ENCODE measurements at places on chromosomes 12 and 14. TPM values are rescaled to one million over a fixed set of nuclear protein-coding genes. Genes with fewer than 3 reads are reported as not detected.

The FOXG1 gene
- not detected for polyA plus RNA-seq

The RARG gene
- polyA plus RNA-seq, result 38.7 TPM

The GPR137C gene
- 9.0 TPM for polyA plus RNA-seq

The ABCC9 gene
- polyA plus RNA-seq, result 23.8 TPM

The MGAT4C gene
- 7.2 TPM for polyA plus RNA-seq

The GLIPR1L2 gene
- polyA plus RNA-seq, result 2.6 TPM

The SDR9C7 gene
- 0.27 TPM for polyA plus RNA-seq

The AGAP2 gene
- 1.5 TPM for polyA plus RNA-seq

- DNase-seq, result peak; percentile 6
Observed at GRCh38 chr12:120903412-120904196, 554 bp downstream of the SPPL3 start.

- no peak for DNase-seq
Observed at GRCh38 chr12:112936927-112937326, 1.3 kb upstream of the OAS3 start.

- DNase-seq, result no peak
Observed at GRCh38 chr12:1776170-1776921, 44.0 kb upstream of the LRTM2 start.

- DNase-seq, result no peak
Observed at GRCh38 chr12:95481072-95481471, 7.1 kb downstream of the METAP2 start.

- no peak for DNase-seq
Observed at GRCh38 chr14:23883684-23884540, 69.7 kb upstream of the DHRS4 start.

DNA sequence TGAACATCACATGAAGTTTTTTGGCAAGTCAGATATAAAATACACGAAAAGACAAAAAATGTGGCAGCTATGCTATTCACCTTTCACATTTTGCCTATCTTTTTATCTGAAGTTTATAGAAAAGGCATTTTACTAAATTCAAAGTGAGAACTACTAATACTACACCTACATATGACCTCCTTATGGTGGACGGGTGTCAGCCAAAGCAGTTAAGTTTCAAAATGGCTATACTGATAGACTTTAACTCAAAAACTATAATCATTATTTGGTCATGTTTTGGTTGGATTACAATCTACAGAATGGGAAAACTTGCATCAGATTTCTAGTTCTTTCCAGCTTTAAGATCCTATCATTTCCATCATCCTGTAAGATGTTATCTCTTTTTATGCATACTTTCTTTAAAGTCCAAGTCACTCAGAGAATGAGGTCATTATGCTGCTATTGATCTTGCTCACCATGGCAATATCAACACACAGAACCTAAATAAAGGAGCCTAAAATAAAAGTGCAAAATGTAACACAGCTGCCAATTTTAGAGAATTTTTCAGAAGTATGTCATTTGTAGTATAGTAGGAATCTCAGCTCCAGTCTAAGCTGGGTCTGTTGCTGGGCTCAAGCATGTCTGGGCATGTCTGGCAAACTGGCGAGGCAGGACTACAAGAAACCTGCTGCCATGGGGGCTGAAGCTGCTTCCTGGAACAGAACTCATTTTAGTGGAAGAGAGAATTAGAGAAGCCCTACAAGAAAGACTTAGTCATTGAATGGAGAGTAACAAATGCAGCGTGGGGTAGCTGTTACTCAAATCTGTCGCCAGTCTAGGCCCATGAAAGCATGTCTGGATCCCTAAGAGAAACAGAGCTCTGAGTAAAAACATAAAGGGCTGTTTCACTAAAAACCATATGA, 7.6 kb upstream of the AEBP2 start:
- DNase-seq, result no peak

DNA sequence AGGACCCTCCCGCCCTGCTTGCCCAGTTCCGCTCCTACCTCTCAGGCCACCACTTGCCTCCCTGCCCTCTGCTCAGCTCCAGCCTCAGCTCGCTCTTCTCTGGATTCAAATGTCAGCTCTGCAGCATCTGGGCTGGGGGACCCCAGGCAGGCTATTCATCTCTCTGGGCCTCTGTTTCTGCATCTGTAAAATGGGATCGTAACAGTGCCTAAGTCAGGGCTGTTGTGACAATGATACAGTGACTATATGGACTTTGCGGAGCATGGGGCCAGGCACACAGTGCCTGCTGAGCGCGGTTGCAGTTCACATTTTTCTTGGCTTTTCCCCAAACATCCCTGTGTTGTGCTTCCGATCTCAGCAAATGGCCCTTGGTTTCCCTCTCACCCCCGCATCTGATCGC, 2.8 kb downstream of the PHETA1 start:
- DNase-seq, result no peak

- no peak for DNase-seq
Observed at GRCh38 chr14:37584211-37585100, 10.6 kb downstream of the FOXA1 start.

DNA sequence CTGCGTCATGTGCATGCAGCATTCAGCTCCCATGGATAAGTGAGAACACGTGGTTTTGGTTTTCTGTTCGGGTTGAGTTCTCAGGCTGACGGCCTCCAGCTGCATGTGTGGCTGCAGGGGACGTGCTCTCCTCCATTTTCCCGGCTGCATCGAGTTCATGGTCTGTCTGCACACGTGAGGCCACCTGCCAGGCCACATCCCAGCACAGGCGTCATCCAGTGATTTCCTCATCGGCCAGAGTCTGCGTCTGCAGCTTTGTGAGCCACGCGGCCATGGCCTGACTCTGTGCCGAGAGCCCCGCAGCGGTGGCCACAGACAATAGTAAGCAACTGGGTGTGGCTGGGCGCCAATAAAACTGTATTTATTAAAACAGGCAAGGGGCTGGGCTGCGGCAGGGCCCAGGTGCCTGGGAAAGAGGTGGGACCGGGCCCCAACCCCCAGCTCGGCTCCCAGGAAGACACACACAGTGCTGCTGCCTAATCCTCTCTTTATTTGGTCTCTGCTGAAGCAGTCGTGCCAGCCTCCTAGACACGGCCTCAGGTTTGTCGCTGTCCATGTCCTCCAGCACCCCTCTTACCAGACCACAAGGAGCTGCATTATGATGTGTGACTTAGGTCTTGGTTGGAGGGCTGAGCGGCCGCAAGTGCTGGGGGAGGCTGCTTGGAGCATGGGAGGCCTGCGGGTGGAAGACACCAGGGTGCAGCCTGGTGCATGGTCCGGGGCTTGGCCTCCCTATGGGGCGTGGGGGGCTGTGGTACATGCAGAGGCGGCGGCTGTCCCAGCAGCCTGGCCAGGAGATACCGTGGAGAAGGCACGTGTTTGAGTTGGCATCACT, 52.0 kb downstream of the NOC4L start:
- DNase-seq, result no peak

DNA sequence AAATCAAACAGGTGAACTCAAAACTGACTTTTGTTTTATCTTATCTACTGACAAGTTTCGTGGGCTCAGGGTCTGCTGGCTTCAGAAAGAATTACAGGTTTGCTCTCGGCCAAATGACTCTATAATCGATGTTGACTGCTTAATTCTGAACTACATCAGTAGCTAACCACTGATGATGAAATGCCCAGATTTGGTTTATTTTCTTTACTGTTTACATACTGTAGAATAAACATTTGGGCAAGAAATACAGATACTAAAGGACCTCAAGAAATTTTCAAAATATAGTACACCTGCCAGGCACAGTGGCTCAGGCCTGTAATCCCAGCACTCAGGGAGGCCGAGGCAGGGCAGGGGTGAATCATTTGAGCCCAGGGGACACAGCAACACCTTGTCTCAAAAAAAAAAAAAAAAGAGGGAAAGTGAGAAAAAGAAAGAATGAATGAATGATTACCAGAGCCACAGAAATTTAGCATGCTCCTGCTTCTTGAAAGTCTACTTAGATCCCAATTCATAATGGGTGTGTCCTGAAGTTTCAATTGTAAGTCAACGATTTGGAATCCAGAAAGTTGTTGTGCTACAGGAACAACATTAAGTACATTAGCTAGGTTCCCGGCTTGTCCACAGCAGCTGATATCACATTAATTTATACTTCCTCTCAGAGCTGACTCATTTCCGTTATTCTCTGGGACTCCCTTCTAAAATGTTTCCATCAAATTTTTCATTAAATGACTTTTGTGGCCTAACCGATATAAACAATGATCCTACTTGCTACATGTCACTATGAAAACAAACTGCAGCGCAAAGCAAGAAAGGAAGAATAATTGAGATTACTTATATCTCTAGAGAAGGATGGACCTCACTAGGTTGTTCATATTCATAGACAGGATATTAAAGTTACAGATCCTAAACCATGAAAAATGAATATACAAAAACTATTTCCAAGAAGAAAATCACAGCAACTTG, 134.3 kb downstream of the MED13L start:
- no peak for DNase-seq

DNA sequence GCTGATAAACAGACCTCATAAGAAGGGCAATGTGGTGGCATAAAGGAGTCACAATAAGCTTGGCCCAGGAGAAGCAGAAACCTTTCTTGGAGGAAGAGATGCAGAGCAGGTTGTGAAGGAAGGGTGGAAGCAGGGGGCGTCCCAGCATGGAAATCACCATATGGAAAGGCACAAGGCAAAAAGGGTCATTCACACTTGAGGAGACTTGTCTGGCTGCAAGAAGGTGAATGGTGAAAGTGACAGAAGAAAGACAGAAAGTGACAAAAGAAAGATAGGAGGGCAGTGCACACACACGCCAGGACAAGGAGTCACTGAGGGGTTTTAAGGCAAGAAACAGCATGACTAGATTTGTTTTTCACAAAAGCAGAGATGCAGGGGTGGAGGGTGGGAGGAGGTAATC, 38.3 kb downstream of the GALNT4 start:
- no peak for DNase-seq

DNA sequence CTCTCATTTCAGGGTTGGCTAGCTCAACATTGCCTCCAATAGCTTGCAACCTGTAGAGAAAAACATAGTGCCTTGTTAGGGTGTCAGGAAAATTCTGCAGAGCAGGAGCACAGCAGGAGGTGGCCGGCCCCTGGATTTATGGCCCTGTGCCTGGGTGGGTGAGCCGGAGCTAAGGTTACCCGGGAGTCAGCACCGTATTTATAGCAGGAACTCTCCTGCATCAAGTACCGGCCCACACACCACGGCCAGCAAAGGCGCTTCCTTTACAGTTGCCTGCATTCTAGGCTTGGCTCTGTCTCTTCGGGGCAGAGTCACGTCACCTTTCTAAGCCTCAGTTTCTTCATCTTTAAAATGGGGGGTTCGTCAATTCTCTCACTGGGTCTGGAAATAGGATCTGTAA, 52.8 kb upstream of the EML1 start:
- DNase-seq, result no peak

DNA sequence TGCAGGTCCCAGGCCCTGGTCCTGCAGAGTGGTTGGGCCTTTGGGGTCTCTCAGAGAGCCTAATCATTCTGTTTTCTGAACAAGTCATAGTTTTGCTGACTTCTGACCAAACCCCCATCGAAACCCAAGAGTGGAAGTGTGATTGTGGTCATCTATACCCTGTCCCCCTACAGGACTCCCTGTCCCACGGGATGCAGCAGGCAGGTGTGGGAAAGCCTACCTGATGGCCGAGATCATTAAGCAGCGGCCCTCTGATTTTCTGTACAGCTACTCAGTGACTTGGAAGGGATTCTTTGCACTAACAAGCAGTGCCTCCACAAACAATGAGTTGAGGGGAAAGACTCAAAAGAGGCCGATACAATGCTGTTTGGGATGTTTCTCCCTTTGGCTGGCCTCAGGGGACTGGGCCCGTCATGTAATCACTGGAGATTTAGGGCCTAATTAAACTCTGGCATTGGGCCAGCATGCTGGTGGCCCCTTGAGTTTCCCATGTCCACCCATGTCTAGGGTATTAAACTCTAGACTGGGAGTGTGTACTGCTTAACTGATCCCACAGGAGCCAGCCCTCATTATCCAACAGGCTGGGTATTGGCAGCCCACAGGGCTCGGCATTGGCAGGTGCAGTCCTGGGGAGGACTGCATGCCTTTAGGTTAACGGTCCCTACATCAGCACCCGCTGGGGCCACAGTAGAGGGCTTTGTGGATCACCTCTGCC, 192.8 kb downstream of the ZFP36L1 start:
- no peak for DNase-seq

DNA sequence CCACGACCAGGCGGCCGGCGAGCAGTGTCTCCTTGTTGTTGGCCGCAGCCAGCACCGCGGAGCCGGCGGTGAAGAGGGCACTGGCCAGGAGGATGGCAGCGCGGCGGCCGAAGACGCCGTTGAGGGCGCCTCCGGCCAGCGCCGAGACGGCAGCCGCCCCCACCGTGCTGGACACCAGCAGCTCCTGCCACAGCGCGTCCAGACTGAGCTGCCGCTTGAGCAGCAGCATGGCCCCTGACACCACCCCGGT, 691 bp downstream of the SLC2A13 start:
- DNase-seq, result peak; percentile 39

DNA sequence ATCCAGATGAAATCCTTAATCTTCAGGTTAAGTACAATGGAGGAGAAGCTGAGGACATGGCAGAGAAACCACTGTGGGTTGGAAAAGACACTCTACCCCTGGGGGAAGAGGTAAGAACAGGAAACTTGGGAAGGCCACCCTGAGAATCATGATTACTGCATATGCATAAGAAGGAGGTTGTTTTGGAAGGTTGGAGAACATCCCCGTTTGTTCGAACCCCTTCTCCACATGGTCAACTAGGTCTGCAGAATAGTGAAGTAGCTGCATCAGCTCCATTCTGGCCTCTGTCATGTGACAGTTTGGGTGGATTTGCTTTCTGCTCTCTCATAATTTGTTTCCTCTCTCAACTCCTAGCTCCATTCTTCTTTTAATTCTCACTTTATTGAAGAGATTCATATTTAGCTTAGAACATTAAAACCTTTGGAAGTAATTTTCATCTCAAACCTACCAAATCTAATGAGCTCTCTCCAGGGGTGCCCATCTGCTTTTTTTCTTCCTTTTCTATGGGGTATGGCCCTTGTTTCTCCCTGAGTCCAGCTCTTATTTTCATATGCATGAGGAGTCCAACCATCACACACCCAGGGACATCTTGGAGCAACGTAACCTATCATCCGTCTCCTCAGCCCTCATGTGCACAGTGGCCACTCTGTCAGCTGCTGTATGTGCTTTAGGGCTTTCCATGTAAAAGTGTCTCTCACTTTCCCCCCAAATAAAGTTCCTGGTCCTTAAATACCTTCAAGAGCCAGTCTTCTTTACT, 820.3 kb downstream of the TMEM121 start:
- DNase-seq, result no peak

GRCh38 chr12:96197503-96198272, 3.5 kb downstream of the ELK3 start:
- no peak for DNase-seq

- no peak for DNase-seq
Observed at GRCh38 chr12:116346741-116347140, 69.2 kb upstream of the MED13L start.
